Fibroblast of the conjunctiva (primary cell): ENCODE measurements at places on chromosomes 13 and 19.

DNA sequence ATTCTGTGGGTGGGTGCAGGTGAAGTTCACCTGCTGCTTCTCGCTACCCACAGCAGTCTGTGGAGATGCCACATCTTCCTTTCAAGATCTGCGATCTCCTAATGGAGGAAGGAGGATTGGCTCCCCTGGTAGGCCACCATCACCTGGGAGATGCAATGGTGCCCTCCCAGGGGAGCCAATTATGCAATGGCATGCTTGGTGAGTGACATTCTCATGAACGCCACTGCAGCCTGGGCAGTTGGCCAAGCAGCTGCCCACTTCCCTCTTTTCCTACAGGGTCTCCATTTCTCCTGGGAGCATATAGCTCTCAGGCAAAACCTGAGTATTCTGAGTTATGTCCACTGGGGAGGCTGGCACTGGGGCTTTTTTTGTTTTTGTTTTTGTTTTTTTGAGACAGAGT lies 83.5 kb upstream of the KCTD15 start:
- DNase-seq: no peak

- no peak for DNase-seq
Measured at GRCh38 chr13:56886398-56886797, 254.3 kb upstream of the PRR20A start.

DNA sequence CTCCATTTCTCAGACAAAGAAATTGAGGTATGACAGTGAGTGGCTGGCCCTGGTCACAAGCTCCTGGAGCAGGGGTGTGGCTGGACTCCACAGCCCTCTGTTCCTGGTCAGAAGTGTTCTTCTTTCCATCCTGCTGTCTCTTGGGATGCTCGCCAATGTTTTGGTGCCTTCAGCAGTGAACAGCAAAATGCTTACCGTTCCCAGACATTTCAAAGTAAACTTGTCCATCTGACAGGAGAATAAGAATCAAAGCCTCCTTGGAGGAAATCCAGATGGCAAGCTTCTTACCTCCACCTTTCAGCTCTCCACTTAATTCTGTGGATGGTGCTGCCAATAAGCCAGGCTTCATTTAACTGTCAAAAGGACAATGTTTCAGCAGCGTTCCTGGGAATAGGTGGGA lies 954.1 kb downstream of the UQCRFS1 start:
- DNase-seq: no peak

DNA sequence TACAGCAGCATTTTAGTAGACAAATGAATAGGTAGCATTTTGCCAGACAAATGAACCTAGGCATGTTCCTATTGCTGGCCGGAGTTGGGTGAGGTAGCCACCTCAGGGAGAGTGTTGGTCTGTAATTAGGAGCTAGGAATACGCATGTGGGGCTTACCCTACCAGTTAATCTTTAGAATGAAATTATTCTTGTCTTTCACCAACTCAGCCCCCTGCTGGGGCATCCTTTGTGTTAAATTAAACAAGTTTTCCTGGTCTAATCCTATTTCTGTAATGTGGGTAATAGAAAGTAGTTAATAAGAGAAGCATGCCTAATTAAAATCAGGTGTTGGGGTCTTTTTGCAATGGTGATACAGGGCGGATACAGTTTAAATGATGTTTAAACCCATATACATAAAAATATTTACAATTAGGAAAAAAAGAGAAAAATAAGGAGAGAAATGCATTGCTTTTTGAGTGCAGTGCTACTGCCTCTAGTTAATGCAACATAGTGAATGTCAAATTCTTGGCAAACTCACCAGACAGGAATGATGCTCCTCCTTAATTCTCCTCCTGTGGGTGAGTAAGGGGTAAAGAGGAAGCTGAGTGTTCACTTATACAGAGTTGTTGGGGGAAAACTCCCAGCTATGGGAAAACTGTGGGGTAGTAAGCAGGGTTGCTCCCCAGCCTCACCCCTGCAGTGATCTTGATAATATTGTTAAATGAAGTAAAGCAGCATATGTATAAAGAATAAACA lies 276.4 kb upstream of the EDNRB start:
- DNase-seq: no peak

DNA sequence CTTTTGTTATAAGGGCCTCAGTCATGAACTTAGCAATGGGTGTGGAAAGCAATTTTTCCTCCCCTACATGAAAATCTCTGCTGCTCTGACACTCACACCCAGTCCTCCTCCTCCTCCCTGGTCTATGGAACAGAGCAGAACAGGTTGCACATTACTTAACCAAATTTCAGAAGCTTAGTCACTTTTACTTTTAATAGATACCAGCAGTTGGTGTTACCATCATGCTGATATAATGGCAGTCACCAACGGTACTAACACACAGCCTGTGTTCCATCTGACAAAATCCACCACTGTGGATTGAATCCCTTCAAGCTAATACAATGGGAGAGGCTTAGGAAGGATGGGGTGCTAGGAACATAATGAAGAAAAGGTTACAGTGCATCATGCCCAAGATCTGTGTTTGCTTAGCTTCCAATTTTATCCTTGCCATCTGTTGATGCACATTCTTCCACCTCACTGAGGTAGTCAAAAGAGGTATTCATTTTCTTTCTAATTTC lies 9.8 kb downstream of the TPT1 start:
- no peak for DNase-seq

DNA sequence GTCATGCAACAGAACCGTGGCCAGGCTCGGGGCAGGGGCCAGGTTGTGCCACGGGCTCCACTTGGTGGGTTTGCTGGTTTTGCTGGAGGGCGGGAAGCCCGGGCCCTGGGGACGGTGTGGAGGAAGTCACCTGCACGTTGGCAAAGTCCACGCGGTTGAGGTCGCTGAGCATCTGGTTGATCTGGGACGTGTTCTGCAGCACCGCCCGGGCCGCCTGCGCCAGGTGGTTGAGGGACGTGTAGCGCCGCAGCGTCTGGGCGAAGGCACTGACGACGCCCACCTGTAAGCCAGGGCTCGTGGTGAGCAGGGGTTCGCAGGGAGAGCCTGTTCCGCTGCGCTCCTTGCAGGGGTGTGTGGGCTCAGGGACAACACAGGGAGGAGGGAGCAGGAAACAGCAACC lies 24.7 kb upstream of the RANBP3 start:
- no peak for DNase-seq

GRCh38 chr19:2207991-2208860 lies 27.9 kb downstream of the PLEKHJ1 start:
- DNase-seq: peak; percentile 53

GRCh38 chr19:51147663-51148062 lies 5.6 kb downstream of the SIGLEC7 start:
- DNase-seq: no peak

DNA sequence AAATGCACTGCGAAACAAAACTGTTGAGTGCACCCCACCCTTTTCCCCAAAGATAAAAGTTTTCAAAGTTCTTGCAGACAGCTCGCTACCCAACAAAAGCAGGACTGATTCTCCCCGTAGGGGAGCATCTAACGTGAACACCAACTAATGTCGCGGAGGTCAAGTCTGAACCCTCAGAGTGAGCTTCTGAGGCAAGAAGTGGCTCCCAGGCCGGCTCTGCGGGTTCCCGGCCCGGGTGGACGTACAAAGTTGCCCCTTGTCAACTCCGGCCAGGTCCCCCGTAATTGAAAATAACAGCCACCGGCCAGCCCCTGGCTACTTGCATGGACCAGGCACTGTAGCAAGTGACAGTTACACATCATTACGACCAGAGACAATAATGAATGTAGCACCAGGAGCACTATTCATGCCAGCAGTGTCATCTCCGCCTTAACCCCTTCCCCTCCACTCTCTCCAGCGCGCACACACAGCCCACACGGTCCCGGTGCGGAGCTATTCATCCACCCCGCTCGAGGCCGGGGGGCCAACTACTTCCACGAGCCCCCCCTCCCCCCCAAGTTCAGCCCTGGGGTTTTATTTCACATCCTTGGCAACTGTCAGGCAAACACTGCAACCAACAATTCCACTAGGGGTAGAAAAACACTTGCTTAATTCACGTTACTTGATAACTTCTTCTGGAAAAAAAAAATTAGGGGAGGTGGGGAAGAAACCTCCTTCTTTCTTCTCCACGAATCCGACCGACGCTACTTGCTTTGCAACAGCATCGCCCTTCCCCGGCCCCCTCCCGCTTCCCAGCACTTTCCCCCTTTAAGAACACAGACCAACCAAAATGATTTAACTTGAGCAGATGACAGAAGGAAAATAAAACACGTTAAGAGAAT lies 1.2 kb downstream of the KLF12 start:
- DNase-seq: no peak

GRCh38 chr19:43997631-43998290 lies 5.0 kb upstream of the ZNF230 start:
- no peak for DNase-seq

DNA sequence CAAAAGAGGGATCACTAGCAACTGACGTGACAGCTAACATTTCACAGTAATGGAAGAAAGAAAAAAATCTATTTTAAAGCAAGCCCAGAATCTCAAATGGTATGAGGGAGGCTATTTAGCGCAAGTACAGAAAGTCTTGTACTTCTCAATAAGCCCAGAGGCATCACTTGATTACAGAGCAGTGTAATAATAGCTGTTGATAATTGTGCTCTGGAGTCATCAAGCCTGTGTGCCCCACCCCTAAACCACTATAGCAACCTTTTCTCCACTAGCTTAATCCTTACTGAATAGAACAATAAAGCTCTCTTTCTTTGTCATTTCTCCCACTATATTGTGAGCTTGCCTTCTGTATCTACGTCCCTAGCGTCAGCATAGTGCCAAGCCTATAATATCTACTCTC lies 56.6 kb downstream of the FREM2 start:
- DNase-seq: no peak

- no peak for DNase-seq
Measured at GRCh38 chr19:12990853-12991252, 4.4 kb upstream of the NFIX start.

DNA sequence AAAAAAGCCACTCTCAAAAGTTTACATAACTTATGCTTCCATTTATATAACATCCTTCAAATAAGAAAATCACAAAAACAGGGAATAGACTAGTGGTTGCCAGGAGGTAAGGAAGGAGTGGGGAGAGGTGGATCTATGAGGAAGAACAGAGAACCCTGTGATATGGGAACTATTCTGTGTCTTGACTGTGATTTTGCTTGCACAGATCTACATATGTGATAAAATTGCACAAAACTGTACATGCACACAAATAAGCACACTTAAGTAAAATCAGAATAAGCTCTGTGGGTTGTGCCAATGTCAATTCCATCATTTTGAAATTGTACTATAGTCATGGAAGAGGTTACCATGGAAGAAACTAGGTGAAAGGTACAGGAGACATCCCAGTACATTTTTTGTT lies 121.6 kb upstream of the SGCG start:
- no peak for DNase-seq

DNA sequence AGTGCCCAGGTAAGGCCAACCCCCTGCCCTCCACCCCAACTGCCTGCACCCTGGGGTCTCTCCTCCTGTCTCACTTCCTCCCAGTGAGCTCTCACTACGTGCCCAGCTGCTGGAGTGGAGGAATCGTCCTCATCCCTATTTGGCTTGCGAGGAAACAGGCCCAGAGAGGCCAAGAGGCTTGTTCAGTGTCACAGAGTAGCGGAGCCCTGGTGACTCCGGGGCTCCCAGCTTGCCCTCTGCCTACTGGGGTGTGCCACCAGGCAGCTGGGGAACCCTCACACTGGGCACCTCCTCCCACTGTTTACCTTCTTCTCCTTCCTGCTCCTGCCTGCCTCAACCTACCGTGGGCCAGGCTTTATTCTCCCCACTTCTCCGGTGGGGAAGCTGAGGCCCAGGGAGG lies 5.6 kb downstream of the TMED1 start:
- DNase-seq: no peak

DNA sequence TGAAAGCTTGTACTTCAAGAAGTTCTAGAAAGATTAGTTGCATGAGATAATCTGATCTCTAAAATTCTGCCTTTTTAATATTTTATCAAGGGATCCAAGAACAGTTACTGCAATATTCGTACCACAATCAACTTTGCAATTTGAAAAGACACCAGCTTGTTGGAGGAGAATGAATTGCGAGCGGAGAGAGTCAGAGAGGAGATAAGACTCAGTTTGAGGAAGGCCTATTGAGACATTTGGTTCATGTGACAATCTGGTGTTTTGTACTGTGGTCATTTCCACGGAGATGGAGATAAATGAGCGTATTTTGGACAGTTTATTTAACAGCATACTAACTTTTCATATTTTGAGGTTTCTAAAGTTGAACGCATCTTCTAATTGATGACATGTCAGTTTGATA lies 1276.0 kb downstream of the EFNB2 start:
- no peak for DNase-seq

GRCh38 chr19:21699197-21699596 lies 68.2 kb downstream of the ZNF100 start:
- no peak for DNase-seq
